ENCODE measurements at places on chromosomes 1 and 21. TPM values are rescaled to one million over a fixed set of nuclear protein-coding genes. Genes with fewer than 3 reads are reported as not detected.

The LRRC40 gene
- total RNA-seq = 20.9 TPM

The CATSPERE gene
- total RNA-seq = 0.20 TPM

The OR2T35 gene
- not detected for total RNA-seq

The OR6K3 gene
- total RNA-seq = not detected

The FAM131C gene
- total RNA-seq = 0.70 TPM

The CNR2 gene
- 0.25 TPM for total RNA-seq

The ACKR1 gene
- total RNA-seq = not detected

The AIM2 gene
- total RNA-seq = 6.7 TPM

The KIF17 gene
- not detected for total RNA-seq

The S100A9 gene
- total RNA-seq = not detected

The SLC22A15 gene
- total RNA-seq = 0.07 TPM

The FCGR1A gene
- not detected for total RNA-seq

The ZDHHC18 gene
- total RNA-seq = 55.0 TPM

- H3K4me1 ChIP-seq = no peaks in the 10 kb centered on the region
- no peak overlapping the region for H3K4me3 ChIP-seq
- no peak for DNase-seq
- H3K36me3 ChIP-seq = no peaks in the 10 kb centered on the region
- H3K27me3 ChIP-seq = peaks cover 12% of the 10 kb centered on the region
- no peak overlapping the region for H3K27ac ChIP-seq
Observed at GRCh38 chr1:203368624-203369451, 17.9 kb upstream of the FMOD start.

DNA sequence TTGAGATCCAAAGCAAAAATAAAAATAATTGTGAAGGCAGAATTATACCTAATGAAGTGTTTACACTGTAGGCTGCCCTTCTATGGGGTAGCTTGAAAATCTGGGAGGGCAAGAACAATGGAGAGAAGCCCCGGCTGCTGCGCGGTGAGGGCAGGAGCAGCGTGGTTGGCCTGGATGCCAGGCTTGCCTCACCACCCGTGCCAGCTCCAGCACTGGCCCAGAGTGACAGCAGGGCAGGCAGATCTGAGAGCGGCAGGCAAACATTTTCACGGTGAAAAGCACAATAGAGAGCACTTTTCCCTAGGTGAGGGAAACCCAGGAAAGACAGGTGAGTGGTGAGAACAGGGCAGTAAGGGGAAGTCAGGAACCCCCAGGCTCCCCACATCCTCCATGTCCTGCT is 1.4 kb downstream of the PROK1 start:
- H3K4me3 ChIP-seq = no peak overlapping the region
- no peaks in the 10 kb centered on the region for H3K36me3 ChIP-seq
- no peaks in the 10 kb centered on the region for H3K4me1 ChIP-seq
- H3K27me3 ChIP-seq = peaks cover 4% of the 10 kb centered on the region
- DNase-seq = no peak

DNA sequence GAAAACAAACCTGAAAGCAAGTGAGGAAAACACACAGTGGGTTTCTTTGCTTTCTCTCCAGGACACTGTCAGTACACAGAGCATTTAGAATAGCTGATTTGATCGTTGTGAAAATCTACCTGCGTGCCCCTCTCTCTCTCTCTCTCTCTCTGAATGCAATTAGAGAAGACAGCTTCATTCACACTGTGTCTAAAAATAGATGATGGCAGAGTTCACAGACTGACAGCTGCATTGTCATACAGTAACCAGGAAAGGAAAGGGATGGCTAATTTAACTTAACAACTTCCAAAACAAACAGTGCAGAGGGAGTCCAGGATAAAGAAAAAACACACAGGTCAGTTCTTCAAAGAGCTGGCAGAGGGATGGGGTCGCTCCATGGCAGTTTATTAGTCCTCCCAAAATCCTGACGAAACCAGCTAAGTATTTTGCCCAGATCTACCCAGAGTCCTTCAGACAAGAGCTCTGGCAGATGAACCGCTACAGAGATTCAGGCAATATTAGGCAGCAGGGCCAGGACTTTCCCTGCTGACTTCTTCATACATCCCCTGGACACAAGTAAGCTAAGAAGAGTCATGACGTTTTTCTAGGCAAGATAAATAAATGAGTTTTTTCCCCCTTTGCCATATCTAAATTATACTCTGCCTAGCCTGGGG is 58.9 kb downstream of the WLS start:
- H3K27me3 ChIP-seq = no peaks in the 10 kb centered on the region
- H3K36me3 ChIP-seq = no peaks in the 10 kb centered on the region
- H3K4me1 ChIP-seq = no peaks in the 10 kb centered on the region
- DNase-seq = no peak
- no peak overlapping the region for H3K4me3 ChIP-seq

GRCh38 chr1:906600-907420 is 16.9 kb upstream of the SAMD11 start:
- peaks cover 9% of the 10 kb centered on the region for H3K4me1 ChIP-seq
- H3K27me3 ChIP-seq = peaks cover 41% of the 10 kb centered on the region
- no peak overlapping the region for H3K27ac ChIP-seq
- no peak overlapping the region for H3K4me3 ChIP-seq

DNA sequence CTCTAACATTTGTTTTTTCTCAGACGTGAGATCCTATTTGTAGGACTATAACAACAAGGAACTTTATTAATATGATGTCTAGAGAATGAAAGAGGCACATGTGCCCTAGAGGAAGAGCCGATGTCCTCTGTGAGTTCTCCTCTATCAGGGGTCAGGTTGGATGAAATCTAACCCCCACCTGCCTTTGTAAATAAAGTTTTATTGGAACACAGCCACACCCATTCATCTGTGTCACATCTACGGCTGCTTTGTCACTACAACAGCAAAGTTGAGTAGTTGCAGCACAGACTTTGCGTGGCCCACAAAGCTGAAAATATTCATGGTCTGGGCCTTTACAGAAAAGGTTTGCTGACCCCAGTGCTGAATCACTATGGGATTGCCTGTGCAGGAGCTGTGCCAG is 571 bp upstream of the CAPN9 start:
- H3K27ac ChIP-seq = no peak overlapping the region
- H3K27me3 ChIP-seq = no peaks in the 10 kb centered on the region
- no peaks in the 10 kb centered on the region for H3K36me3 ChIP-seq

GRCh38 chr1:33348194-33348593 is 27.3 kb upstream of the A3GALT2 start:
- no peaks in the 10 kb centered on the region for H3K27me3 ChIP-seq
- H3K4me1 ChIP-seq = peaks cover 55% of the 10 kb centered on the region
- H3K27ac ChIP-seq = peak overlapping the region; percentile 94
- peak overlapping the region; percentile 82 for H3K4me3 ChIP-seq

DNA sequence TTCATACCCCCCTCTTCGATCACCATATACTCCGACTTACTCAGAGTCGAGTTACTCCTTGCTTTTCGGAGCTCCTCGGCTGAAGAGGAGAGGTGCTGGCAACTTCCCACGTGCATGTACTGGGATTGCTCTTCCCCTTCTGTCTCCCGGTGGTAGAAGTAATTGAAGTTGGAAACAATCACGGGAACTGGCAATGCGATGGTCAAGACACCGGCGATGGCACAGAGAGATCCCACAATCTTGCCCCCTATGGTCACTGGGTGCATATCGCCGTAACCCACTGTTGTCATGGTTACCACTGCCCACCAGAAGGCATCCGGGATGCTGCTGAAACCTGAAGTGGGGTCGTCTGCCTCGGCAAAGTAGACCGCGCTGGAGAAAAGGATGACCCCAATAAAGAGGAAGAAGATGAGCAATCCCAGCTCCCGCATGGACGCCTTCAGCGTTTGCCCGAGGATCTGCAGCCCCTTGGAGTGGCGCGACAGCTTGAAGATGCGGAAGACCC is 1.5 kb downstream of the KCNA3 start:
- H3K27me3 ChIP-seq = no peaks in the 10 kb centered on the region
- DNase-seq = peak; percentile 57

DNA sequence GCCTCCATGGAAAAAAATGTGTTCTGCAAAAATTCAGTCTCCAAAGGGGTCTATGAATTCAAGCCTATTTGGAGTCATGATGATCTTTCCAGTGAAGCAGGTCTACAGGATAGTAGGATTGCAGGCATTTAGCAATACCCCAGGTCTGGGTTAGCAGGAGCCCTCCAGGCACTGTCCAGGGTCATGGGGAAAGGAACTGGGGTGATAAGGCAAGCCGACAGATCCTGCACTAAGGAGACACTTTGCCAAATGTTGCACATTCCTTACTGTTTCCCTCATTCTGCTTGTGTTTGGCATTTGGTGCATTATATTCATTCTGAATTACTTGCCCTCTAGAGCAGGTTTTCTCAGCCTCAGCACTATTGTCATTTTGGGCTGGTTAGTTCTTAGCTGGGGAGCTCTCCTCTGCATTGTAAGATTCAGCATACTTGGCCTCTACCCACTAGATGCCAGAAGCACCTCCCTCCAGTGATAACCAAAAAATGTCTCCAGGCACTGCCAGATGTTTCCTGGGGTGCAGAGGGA is 333.3 kb upstream of the PLXNA2 start:
- no peak overlapping the region for H3K4me3 ChIP-seq
- no peak for DNase-seq
- no peaks in the 10 kb centered on the region for H3K4me1 ChIP-seq
- H3K27me3 ChIP-seq = peaks cover 2% of the 10 kb centered on the region

- H3K27me3 ChIP-seq = peaks cover 30% of the 10 kb centered on the region
- no peak overlapping the region for H3K27ac ChIP-seq
- no peaks in the 10 kb centered on the region for H3K4me1 ChIP-seq
- no peak overlapping the region for H3K4me3 ChIP-seq
- no peaks in the 10 kb centered on the region for H3K36me3 ChIP-seq
Observed at GRCh38 chr21:32955311-32956060, 70.2 kb upstream of the OLIG2 start.

GRCh38 chr21:42991992-42992740 is 17.8 kb downstream of the PKNOX1 start:
- DNase-seq = no peak
- no peaks in the 10 kb centered on the region for H3K36me3 ChIP-seq

- no peak overlapping the region for H3K27ac ChIP-seq
- H3K27me3 ChIP-seq = peaks cover 4% of the 10 kb centered on the region
- peaks cover 10% of the 10 kb centered on the region for H3K4me1 ChIP-seq
- DNase-seq = no peak
- no peak overlapping the region for H3K4me3 ChIP-seq
Observed at GRCh38 chr1:99445071-99445470, 180.8 kb downstream of the PLPPR4 start.

DNA sequence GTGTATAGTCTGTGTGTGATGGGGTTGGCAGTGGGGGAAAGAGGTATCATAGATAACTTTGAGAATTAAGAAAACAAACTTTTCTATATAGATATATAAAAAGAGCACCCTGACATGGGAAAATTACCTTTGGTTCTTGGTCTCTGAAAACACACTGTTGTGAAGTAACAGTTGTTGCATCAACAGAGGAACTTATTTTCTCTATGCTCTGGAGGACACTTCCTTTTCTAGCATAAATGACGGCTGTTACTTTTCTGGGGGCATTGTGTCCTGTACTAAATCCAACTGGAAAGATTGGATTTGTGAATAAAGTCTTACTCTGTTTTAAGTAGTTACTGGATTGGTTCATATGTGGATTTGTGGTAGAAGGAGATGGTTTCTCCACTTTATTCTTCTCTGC is 12.6 kb downstream of the LRIF1 start:
- H3K4me1 ChIP-seq = peaks cover 8% of the 10 kb centered on the region
- no peak for DNase-seq
- no peak overlapping the region for H3K27ac ChIP-seq
- no peaks in the 10 kb centered on the region for H3K27me3 ChIP-seq

DNA sequence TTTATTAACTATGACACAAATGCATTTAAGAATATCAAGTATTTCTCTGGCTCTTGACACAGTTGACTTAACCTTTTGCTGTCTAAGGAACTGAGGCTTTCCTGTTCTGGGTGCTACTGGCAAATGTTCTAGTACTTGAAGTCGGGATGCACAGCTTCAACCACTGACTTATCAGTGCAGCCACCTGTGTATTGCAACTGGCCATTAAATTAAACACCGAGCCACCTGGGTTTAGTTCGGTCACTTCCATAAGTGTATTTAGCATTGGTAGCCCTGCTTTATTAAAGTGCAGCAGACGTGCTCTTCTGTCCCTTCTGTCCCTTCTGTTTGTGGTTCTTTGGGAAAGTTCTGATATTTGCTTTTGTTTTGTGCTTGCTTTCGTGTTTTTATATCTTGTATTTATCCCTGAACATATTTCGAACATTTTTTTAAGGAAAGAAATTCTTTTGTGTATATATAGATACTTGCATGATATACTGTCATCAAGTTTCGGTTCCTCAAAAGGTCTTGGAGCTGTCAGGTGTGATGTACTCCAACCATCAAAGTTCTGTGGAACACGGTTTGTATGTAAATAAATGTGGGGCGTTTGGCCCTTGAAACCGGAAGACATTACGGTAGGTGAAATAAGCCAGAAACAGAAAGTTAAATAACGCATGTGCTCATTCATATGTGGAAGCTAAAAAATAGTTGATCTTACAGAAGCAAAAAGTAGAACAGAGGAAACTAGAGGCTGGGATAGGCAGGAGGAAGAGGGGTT is 297.9 kb upstream of the GREM2 start:
- H3K27ac ChIP-seq = no peak overlapping the region
- no peak overlapping the region for H3K4me3 ChIP-seq
- no peaks in the 10 kb centered on the region for H3K27me3 ChIP-seq
- no peaks in the 10 kb centered on the region for H3K4me1 ChIP-seq
- no peaks in the 10 kb centered on the region for H3K36me3 ChIP-seq

GRCh38 chr1:226466296-226466695 is 58.4 kb upstream of the PARP1 start:
- no peaks in the 10 kb centered on the region for H3K27me3 ChIP-seq
- DNase-seq = no peak
- H3K36me3 ChIP-seq = no peaks in the 10 kb centered on the region
- no peak overlapping the region for H3K4me3 ChIP-seq
- no peak overlapping the region for H3K27ac ChIP-seq
- H3K4me1 ChIP-seq = no peaks in the 10 kb centered on the region

- peaks cover 6% of the 10 kb centered on the region for H3K36me3 ChIP-seq
- H3K4me1 ChIP-seq = no peaks in the 10 kb centered on the region
- no peak overlapping the region for H3K27ac ChIP-seq
- no peak overlapping the region for H3K4me3 ChIP-seq
Observed at GRCh38 chr21:46118316-46119143, 20.6 kb downstream of the COL6A2 start.

DNA sequence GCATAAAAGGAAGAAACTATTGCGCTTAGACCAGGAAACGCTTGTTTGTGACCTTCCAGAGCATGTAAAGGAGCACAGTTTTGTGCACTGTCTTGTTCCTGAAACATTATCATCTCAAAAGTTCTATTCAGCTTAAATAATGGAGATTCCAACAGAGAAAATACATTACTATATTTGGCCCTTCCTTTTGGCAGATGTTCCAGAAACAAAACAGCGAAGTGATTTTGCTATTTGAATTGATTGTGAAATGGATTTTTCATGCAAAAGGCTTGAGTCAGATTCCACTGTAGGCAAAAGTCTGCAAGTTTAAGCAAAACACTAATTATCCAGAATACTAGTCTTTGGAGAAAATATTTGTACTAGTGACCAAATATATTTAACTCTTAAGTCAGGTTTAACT is 80.3 kb upstream of the PTBP2 start:
- no peak for DNase-seq
- H3K4me3 ChIP-seq = no peak overlapping the region

- H3K4me1 ChIP-seq = no peaks in the 10 kb centered on the region
- H3K27ac ChIP-seq = no peak overlapping the region
- H3K4me3 ChIP-seq = no peak overlapping the region
- no peaks in the 10 kb centered on the region for H3K36me3 ChIP-seq
- DNase-seq = no peak
Observed at GRCh38 chr1:154831462-154831861, 38.6 kb downstream of the KCNN3 start.

GRCh38 chr1:3795453-3796214 is 664 bp downstream of the LRRC47 start:
- H3K36me3 ChIP-seq = peaks cover 7% of the 10 kb centered on the region
- peak overlapping the region; percentile 50 for H3K27ac ChIP-seq
- H3K4me1 ChIP-seq = peaks cover 35% of the 10 kb centered on the region
- H3K27me3 ChIP-seq = peaks cover 2% of the 10 kb centered on the region
- peak overlapping the region; percentile 81 for H3K4me3 ChIP-seq

GRCh38 chr1:107843989-107844388 is 121.0 kb downstream of the VAV3 start:
- no peaks in the 10 kb centered on the region for H3K27me3 ChIP-seq
- peak overlapping the region; percentile 24 for H3K4me3 ChIP-seq
- peak; percentile 14 for DNase-seq
